ENCODE measurements at places on chromosomes 7 and 10.

DNA sequence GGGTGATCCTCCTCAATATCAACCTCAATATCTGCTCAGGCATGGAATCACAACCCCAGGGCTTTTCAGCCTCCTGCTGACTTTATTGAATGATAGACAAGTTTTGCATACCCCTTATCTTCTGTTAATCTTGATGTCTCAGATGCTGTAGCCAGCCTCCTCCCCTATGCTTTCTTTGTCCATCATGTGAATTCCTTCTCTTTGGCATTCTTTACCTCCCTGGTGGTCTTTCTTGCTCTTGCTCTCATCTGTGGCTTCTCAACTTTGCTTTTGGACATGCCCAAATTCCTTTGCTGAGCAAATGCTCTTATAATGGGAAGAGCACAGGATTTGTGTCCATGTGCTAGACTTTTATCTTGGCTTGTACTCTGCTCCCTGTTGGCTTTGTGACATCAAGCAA, 73.4 kb upstream of the FAM13C start:
- DNase-seq: no peak

GRCh38 chr10:46523962-46524471, 32.4 kb downstream of the GPRIN2 start:
- no peak for DNase-seq

- no peak for DNase-seq
Observed at GRCh38 chr10:23065181-23065948, 30.0 kb upstream of the MSRB2 start.

DNA sequence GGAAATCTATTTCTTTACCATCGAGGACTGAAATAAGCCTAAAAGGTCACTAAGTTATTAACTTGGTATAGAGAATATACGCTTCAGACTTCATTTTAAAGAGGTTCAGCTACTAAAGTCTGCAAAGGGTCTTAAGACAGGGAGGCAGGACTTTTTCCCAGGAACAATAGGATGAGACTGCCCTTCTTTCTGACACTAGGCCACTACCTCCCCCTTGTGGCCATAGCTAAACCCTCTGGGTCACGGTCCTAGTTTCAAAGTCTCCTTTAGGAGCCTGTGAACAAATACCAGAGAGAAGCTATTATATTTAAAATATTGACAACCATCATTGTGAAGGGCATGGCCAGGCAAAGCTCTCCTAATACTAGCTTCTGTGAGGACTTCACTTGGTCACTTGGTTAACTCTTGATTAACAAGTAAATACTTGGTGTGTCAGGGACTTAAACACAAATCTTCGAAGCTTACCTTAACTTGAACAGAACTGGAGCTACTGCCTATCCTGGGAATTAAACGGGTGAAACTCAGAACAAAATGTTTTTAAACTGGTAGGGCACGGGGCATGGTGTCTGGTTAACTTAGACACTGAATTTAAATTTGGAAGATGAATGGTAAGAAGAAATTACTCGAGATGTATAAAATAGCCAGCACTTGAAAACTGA, 75.6 kb downstream of the CCDC6 start:
- DNase-seq: no peak

DNA sequence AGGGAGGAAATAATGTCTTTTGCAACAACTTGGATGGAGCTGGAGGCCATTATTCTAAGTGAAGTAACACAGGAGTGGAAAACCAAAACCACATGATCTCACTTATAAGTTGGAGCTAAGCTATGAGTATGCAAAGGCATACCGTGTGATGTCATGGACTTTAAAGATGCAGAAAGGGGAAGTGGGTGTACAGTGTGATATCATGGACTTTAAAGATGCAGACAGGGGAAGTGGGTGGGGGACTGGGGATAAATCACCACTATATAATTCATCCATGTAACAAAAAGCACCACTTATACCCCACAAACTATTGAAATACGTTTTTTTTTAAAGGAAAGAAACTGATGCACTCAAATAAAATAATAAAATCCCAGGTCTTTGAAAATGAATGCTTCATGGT, 29.5 kb downstream of the LYZL2 start:
- DNase-seq: no peak

DNA sequence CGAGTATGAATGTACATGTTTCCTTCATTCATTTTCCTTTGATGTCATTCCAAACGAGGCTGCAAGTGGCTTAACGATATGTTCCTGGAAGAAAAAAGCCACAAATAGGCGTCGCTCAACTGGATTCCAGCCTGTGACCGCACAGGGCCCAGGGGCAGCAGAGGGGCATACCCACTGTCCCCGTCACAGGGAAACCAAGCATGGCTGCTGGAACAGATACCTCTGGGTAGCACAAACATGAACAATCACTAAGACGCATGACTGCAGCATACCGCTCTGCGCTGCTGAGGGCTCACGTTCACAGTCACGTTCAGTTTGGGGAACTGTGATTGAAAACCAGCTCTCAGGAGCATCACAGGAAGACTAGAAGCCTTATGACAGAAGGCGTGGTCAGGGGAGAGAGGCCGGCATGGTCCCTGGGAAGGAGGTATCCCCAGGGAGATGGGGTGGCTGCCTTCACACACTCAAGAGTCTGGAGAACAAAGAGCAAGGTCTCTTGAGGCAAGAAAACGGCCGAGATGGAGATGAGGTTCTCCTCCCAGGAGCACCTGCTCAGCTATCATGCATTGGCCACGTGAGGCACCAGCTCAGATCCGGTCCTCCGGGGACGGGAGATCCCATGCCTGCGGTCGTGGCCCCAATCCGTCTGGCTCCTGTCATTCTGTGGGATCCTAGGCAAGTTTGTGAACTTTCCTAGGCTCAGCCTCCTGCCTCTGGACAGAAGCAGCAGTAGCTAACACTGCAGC, 213.6 kb downstream of the DIP2C start:
- DNase-seq: no peak

- DNase-seq: no peak
Observed at GRCh38 chr10:93757801-93758507, at the start of gene LGI1. Gene LGI1, plus strand, starts transcription at chr10:93757936. Its CDS starts 209 bp downstream, at chr10:93758145.

DNA sequence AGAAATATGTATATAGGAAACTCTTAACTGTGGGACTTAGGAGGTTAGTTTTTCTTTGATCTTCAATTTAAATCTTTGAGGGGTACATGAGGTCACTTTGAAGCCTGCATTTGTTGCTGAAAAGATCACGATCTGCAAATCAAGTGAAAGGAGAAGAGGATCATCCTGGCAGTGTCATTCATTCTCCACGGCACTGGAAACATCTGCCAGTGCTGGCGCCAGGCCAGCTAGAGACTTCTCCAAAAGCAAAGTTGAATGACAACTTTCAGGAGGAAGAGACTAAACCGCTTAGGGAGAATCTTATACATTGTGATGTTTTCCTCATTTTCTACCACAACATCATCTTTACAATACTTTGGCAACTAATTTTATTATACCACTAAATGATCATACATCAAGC, 42.5 kb downstream of the MRC1 start:
- no peak for DNase-seq

- no peak for DNase-seq
Observed at GRCh38 chr7:135900065-135900546, 77.1 kb downstream of the MTPN start.

GRCh38 chr7:147640821-147641220, 949.7 kb upstream of the C7orf33 start:
- no peak for DNase-seq
